ENCODE measurements at places on chromosomes 12 and 14.

DNA sequence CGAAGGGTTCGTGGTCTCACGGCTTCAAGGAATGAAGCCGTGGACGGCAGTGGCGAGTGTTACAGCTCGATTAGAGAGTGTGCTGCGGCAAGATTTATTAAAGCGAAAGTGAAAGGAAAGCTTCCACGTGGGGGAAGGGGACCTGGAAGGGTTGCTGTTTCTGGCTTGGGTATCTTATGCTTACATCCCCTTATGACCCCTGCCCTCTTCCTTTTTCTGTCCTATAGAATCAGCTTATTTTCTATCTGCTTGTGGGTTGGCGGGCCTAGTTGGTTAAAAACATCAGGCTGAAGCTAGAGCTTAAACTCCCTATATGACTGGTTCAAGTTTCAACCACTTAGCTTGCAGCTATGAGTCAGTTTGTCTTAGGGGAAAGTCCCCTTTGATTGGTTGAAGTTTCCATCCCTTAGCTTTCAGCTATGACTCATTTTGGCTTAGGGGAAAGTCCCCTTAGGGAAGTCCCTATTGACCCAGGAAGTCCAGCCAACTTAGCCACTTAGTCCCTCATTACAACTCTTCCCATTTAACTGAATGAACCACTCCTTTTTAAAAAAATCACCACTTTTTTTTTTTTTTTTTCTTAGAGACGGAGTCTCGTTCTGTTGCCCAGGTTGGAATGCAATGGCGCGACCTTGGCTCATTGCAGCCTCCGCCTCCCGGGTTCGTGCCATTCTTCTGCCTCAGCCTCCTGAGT lies 1494.7 kb upstream of the TMEM132C start:
- no peak for DNase-seq

- DNase-seq, result no peak
These were observed 31.8 kb downstream of the LTBP2 start for GRCh38 chr14:74580275-74580672.

DNA sequence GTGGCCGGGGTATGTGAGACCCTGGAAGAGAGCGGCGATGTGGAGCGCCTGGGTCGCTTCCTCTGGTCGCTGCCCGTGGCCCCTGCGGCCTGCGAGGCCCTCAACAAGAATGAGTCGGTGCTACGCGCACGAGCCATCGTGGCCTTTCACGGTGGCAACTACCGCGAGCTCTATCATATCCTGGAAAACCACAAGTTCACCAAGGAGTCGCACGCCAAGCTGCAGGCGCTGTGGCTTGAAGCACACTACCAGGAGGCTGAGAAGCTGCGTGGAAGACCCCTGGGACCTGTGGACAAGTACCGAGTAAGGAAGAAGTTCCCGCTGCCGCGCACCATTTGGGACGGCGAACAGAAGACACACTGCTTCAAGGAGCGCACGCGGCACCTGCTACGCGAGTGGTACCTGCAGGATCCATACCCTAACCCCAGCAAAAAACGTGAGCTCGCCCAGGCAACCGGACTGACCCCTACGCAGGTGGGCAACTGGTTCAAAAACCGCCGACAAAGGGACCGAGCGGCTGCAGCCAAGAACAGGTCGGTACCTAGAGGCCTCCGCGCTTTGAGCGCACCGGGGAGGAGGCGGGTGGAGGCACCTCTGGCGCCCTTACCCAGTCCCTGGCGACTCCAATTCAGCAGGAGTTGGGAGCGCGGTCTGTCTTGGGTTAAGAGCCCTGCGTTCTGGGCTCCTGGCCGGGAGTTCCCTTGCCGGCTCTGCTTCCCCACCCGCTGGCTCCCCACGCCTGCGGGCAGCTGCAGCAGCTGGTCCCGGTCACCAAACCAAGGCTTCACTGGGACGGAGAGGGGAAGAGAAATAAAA lies 700 bp downstream of the SIX6 start:
- DNase-seq, result no peak

- no peak for DNase-seq
These were observed 53.1 kb downstream of the CNTN1 start for GRCh38 chr12:40745386-40745785.

- DNase-seq, result no peak
These were observed 163.0 kb upstream of the NUDT4 start for GRCh38 chr12:93214523-93215289.

DNA sequence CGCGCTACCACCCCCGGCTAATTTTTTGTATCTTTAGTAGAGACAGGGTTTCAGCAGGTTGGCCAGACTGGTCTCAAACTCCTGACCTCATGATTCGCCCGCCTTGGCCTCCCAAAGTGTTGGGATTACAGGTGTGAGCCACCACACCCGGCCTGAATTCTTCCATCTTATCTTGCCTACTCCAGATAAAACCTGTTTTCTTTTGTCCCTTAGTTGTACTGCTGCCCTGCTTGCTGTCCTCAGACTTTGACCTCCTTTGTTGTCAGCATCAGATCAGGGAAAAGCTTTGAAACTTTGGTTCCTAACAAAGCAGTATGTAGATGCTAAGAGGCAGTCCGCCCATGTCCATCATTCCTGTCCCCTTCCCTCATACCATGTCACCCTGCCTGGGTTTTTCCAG lies 15.9 kb downstream of the COPZ1 start:
- DNase-seq, result no peak

GRCh38 chr12:104342147-104342546 lies 38.6 kb downstream of the EID3 start:
- DNase-seq, result no peak

- peak; percentile 87 for DNase-seq
These were observed 81.5 kb downstream of the DPF3 start for GRCh38 chr14:72812292-72812851.

GRCh38 chr14:105447651-105448640 lies 26.7 kb upstream of the CRIP2 start:
- no peak for DNase-seq

GRCh38 chr12:39619316-39619659 lies 315 bp downstream of the ABCD2 start:
- DNase-seq, result no peak

DNA sequence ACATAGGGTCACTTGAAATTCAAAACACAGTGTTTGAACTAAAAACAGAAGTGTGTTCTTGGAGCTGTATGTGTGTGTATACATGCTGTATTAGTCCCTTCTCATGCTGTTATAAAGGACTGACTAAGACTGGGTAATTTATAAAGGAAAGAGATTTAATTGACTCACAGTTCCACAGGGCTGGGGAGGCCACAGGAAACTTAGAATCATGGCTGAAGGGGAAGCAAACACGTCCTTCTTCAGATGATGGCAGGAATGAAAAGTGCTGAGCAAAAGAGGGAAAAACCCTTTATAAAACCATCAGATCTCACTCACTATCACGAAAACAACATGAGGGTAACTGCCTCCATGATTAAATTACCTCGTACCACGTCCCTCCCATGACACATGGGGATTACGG lies 224.1 kb downstream of the BCAT1 start:
- DNase-seq, result no peak

DNA sequence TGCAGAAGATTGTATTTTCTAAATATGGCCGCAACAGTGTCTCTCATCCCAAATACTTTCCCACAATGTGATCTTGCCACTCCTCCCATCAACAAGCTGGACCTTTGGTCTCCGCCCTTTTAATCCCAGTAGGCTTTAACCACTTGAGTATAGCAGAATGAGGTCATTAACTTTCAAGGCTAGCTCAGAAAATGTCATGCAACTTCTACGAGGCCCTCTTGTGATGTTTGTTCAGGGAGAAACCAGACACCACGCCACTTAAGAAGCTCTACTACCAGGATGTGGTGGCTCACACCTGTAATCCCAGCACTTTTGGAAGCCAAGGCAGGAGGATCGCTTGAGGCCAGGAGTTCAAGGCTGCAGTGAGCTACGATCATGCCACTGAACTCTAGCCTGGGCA lies 20.1 kb upstream of the OR6J1 start:
- no peak for DNase-seq

DNA sequence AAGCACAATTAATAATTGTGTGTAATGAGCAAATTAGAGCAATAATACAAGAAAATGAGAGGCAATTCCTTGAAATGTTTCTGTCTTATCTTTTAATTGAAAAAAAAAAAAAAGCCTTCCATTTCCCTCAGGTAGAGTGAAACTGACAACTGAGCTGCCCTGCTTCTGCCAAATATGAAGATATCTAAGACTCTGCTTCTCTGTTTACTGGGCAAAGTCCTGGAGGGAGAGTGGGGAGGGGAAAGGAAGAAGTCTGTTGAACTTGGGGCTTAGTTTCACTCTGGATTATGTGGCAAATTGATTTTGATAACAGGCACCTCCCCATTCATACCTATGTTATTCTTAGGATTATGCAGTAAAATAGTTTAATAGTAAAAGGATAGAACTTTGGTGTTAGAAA lies 364.9 kb downstream of the NRXN3 start:
- DNase-seq, result no peak

GRCh38 chr14:56814519-56814959 lies 4.3 kb upstream of the OTX2 start:
- DNase-seq, result no peak

Measured in ascending aorta (tissue), 2 donors.